Putamen (tissue), 1 donor: ENCODE measurements at places on chromosomes 2 and 18.

GRCh38 chr18:24333084-24333483, 64.5 kb downstream of the OSBPL1A start:
- DNase-seq, result no peak

GRCh38 chr18:3360211-3360610, 89.8 kb upstream of the TGIF1 start:
- DNase-seq, result peak; percentile 64

GRCh38 chr18:72458271-72458670, 85.9 kb downstream of the CBLN2 start:
- no peak for DNase-seq

DNA sequence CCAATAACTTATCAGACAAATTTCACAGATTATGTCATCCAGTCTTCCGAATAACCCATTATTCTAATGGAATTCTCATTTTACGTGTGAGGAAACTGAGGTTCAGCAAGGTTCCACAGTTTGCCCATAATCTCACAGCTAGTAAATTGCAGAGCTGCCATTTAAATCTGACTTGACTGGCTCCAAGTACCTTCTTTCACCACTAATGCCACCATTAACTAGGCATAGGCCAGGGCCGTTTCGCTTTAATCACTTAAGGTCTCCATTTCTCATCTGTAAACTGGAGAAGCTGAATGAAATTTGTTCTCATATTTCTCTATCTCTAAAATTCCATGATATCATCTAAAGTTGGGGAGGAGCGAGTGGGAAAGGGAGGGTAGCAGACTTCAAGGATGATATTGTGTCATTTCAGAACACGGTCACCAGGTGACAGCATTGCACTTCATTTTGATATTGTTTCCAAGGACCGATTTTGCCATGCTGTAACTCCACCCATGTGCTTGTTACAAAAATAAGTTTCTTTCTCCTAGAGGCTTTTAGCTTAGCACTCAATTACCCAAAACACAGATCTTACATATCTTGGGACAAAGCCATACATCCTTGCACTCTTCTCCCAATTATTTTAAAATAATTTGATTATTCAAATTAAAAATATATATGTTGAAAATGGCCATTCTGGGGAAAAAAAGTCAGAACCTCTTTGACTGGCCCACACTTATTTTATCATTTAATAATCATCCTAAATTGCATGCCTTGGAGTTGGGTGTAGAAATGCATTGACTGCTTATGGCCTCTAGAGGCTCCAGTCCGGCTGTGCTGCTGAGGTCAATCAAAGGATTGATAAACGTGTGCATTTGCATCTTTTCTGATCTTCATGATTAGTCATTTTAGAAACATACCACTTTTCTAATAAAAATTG, 123.8 kb downstream of the AKAIN1 start:
- peak; percentile 12 for DNase-seq

GRCh38 chr2:19902216-19902740, 495 bp upstream of the TTC32 start:
- no peak for DNase-seq
